T-helper 1 cell (primary cell): ENCODE measurements at places on chromosomes 2 and 18.

GRCh38 chr2:121485039-121485438 lies 45.6 kb upstream of the RNU4ATAC start:
- DNase-seq, result no peak

GRCh38 chr2:119647440-119648169 lies 31.4 kb upstream of the TMEM177 start:
- DNase-seq, result no peak

DNA sequence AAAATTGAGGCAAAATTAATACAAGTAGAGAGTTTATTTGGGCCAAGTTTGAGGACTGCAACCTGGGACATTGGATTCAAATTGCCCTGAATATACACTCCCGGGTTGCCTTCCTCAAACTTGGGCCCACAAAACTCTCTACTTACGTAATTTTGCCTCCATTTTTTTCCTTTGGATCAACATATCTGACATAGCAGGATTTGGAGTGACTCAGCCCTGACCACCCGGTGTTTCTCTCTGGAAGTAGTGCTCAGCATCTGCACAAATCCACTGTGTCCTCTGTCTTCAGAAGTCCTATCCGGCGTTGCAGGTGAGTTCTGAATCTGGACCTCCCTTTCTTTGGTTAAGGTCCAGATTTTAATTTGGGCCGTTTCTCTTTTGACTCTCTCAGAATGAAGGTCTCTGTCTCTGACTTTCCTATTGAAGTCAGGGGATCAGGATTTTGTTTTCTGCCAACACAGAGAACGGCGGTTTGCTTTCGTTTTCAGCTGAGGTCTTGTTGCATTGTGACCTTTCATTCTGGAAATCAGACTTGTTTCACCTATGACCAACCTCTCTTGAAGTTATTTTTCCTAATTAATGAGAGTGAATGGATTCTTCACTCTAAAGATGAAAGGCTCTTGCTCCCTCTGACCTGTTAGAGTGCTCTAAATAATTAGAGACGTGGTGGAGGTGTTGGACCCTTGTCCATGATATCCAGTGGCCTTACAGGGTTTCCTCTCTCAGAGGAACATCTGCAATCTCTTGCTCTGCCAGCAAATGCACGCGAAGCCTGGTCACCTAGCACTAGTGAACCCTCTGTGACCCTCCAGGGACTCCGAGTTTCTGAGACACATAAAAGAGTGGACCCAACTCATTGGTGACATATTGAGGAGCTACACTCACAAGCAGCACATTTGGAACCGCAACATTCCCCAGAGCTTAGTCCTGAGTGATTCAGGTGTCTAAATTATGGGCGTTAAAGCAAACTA lies 13.6 kb downstream of the TCF23 start:
- DNase-seq, result no peak

GRCh38 chr2:203783496-203784203 lies 77.2 kb downstream of the CD28 start:
- no peak for DNase-seq

DNA sequence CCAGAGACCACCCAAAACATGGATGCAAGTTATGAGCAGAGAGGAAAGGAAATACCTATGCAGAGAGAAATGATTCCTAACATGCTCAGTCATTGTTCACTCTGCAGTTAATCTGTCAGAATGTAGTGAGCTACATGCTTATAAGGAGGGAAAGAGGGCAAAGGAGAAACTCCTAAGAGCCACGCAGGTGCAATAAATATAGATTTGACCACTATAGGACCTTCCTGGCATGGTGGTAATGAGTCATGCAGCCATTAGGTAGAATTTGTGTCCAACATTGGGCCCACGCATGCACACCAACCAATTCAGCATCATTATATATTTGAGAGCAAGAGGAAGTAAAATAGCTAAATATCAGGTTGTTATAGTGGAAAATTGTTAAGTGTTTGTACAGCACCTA lies 699.9 kb downstream of the DSC3 start:
- no peak for DNase-seq

GRCh38 chr2:25227576-25227975 lies 59.2 kb upstream of the POMC start:
- no peak for DNase-seq

DNA sequence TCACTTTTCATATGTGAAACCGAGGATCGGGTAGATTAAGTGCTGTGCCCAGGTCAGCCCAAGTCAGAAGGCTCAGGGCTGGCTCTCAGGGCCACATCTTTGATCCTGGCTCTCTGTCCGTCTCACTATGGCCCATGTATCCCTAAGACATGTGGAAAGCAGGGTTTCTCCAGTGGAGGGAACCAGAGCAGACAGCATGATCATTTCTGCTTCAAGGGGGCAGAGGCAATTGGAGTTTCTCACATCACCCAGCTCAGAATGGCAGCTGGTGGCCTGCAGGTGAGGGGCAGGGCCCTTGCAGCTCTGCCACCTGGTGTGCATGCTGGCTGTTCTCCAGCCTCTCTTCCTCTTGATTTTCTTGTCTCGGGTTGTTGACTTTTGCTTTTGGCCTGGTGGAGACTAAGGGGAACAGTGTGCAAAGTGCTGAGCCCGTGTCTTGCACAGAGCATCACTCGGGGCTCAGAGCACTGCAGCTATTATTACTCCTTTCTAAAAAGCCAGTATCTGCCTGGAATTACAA lies 27.0 kb downstream of the LDLRAD4 start:
- DNase-seq, result no peak

DNA sequence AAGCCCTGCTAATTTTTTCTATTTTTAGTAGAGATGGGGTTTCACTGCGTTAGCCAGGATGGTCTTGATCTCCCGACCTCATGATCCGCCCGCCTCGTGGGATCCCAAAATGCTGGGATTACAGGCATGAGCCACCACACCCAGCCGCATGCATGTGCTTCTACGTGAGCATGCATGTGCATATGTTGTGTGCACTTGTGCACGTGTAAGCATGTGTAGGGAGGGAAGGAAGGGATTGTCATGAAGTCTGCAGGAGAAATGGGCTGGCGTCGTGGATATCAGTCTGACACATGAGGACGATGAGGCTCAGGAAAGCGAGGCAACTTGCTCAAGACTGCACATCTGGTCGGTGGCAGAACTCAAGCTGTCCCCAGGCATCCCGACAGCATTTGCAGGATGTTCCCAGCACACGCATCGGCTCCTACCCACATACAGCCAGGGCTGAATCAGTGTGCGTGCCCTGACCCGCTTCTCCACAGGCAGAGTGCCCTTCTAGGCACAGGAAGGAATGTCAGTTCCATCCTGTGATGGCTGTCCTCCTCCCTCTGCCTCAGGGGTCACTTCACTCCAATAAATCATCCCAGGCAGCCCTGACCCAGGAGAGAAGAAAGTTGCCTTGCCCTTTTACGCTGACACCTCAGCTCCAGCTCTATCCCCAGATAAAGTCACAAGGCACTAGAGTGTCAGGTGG lies 49.9 kb upstream of the SLC14A2 start:
- DNase-seq, result no peak

GRCh38 chr2:237697586-237698357 lies 70.4 kb downstream of the LRRFIP1 start:
- DNase-seq, result peak; percentile 34
